HCT116 (cell line): ENCODE measurements at places on chromosomes 5 and 9.

GRCh38 chr9:105329719-105330062 is 85.2 kb downstream of the SLC44A1 start:
- H3K27me3 ChIP-seq: no peaks in the 10 kb centered on the region
- no peak overlapping the region for H3K27ac ChIP-seq
- no peaks in the 10 kb centered on the region for H3K4me1 ChIP-seq
- no peak overlapping the region for H3K4me3 ChIP-seq
- H3K36me3 ChIP-seq: no peaks in the 10 kb centered on the region

DNA sequence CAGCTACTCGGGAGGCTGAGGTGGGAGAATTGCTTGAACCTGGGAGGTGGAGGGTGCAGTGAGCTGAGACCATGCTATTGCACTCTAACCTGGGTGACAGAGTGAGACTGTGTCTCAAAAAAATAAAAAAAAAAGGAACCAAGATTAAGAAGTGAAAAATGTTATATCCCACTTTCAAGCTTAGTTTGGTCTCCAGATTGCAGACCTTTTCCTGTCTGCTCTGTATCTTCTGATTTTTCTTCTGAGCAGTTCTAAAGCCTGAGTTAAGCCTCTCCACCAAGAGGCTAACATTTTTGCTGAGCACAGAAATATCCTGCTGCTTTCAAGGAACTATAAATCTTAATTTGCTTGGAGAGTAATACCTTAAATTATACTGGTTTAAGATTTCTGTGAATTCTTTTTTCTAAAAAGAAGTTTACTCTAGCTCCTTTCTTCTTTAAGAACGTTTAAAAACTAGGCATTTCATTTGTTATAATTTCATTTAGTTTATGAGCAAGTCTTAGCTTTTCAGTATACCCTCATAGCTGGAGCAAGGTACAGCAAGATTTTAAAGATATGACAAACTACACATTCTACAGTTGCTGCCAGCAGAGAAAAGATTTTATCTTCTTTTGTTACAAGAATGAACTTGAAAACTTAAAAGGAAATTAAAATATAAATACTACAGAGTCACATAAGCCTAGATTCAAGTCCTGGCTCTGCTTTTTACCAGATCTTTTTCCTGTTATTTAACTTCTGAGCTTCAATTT is 55.0 kb downstream of the GARNL3 start:
- H3K4me3 ChIP-seq: no peak overlapping the region
- H3K36me3 ChIP-seq: no peaks in the 10 kb centered on the region
- no peak overlapping the region for H3K27ac ChIP-seq
- H3K27me3 ChIP-seq: no peaks in the 10 kb centered on the region
- DNase-seq: no peak
- no peaks in the 10 kb centered on the region for H3K4me1 ChIP-seq

GRCh38 chr5:84131372-84131771 is 253.3 kb downstream of the EDIL3 start:
- no peak overlapping the region for H3K27ac ChIP-seq
- no peak for DNase-seq
- H3K4me3 ChIP-seq: no peak overlapping the region
- no peaks in the 10 kb centered on the region for H3K36me3 ChIP-seq
- no peaks in the 10 kb centered on the region for H3K27me3 ChIP-seq

- no peak overlapping the region for H3K4me3 ChIP-seq
- no peak overlapping the region for H3K27ac ChIP-seq
- no peak for DNase-seq
- no peaks in the 10 kb centered on the region for H3K4me1 ChIP-seq
Observed at GRCh38 chr9:131522257-131523085, 8.6 kb downstream of the UCK1 start.

GRCh38 chr9:127968042-127968441 is 12.7 kb downstream of the EEIG1 start:
- H3K4me1 ChIP-seq: peaks cover 99% of the 10 kb centered on the region
- no peaks in the 10 kb centered on the region for H3K27me3 ChIP-seq
- no peaks in the 10 kb centered on the region for H3K36me3 ChIP-seq
- H3K27ac ChIP-seq: peak overlapping the region; percentile 88
- peak; percentile 81 for DNase-seq
- H3K4me3 ChIP-seq: no peak overlapping the region

- no peaks in the 10 kb centered on the region for H3K27me3 ChIP-seq
- DNase-seq: no peak
- H3K36me3 ChIP-seq: no peaks in the 10 kb centered on the region
- H3K27ac ChIP-seq: no peak overlapping the region
Observed at GRCh38 chr5:140365282-140365681, 5.3 kb downstream of the SLC4A9 start.

GRCh38 chr5:59123595-59124561 is 541.0 kb downstream of the RAB3C start:
- no peak overlapping the region for H3K27ac ChIP-seq
- no peak for DNase-seq
- H3K27me3 ChIP-seq: no peaks in the 10 kb centered on the region
- H3K36me3 ChIP-seq: no peaks in the 10 kb centered on the region
